Osteoblast (primary cell): ENCODE measurements at places on chromosomes 12 and 14. TPM values are rescaled to one million over a fixed set of nuclear protein-coding genes. Genes with fewer than 3 reads are reported as not detected.

Gene CFAP251
- total RNA-seq, result 4.3 and 7.4 TPM in 2 replicates

GRCh38 chr14:97382616-97383226 lies 585.5 kb downstream of the VRK1 start:
- DNase-seq, result no peak

DNA sequence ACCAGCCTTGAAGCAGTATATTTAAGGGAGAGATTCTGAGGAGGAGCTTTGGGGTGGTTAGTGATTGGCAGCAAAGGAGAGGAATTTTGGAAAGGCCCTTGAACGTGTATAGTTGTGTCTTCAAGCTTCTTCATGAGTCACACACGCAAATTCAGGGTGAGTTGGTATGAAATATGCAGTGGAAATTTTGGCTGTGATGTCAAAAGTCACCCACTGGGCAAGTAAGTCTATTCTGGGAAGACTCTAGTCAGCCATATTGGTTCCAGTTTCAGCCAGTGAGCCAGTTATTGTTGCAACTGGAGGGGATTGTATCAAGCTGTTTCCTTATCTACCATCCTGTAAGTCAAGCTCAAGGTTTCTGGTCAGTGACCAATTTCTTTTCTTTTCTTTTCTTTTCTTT lies 32.0 kb upstream of the VASH1 start:
- no peak for DNase-seq

Gene CARMIL3
- not detected in 2 replicates for total RNA-seq

Gene PRIM1
- total RNA-seq, result 5.0 and 5.8 TPM in 2 replicates

DNA sequence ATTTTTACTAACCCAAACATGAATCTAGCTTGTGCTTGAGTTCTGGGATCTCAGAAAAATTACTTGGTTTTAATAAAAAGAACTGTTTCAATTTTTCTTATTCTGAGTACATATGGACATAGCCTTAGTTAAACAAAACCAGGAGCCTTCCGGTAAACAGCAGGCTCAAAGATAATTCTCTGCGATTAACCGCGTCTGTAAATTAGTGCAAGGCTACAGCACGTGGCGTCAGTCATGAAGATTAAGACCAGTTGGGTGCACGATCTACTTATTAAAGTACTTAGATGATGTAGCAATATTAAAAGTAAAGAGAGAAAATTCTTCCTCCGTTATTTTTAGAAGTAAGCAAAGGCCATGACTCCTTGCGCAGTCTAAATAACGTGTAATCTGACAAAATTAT lies 700 bp downstream of the KCNJ8 start:
- DNase-seq, result no peak

GRCh38 chr12:48247181-48247966 lies 44.3 kb upstream of the OR10AD1 start:
- DNase-seq, result no peak

DNA sequence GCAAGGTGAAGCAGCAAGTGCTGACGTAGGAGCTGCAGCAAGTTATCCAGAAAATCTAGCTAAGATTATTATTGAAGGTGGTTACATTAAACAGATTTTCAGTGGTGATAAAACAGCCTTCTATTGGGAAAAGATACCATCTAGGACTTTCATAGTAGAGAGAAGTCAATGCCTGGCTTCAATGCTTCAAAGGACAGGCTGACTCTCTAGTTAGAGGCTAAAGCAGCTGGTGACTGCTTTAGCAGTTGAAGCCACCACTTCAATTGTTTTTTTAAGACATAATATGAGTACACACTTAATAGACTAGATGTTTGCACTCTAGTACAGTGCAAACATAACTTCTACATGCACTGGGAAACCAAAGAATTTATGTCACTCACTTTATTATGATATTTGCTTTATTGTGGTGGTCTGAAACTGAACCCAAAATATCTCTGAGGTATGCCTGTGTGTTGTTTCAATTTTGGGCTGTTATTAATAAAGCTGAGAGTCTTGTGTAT lies 1026.9 kb upstream of the FOXG1 start:
- no peak for DNase-seq

Gene TEX52
- total RNA-seq, result not detected in 2 replicates

GRCh38 chr14:96265383-96266095 lies 9.5 kb downstream of the BDKRB1 start:
- no peak for DNase-seq

GRCh38 chr12:65139389-65139788 lies 18.3 kb upstream of the WIF1 start:
- no peak for DNase-seq

Gene IGFBP6
- 431 and 577 TPM in 2 replicates for total RNA-seq

Gene SERPINA4
- total RNA-seq, result not detected in 2 replicates
